ENCODE measurements at places on chromosomes 3 and 15. TPM values are rescaled to one million over a fixed set of nuclear protein-coding genes. Genes with fewer than 3 reads are reported as not detected.

DNA sequence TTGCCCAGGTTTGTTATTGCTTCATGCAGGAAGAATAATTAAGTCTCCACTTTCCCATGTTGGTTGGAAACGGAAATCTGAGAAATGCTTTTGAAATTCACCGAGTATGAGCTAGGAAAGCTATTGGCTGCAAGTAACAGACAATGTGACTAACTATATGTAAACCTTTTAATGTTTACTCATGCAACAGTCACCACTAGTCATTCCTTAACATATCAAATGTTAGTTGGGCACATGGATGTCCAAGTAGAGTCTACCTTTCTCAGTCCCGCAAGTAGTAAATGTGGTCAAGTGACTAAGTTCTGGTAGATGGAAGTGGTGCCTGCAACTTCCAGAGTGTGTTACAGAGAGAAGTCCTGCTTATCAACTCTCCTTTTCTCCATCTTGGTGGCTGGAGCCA, 52.5 kb downstream of the KLF15 start:
- no peak for DNase-seq

DNA sequence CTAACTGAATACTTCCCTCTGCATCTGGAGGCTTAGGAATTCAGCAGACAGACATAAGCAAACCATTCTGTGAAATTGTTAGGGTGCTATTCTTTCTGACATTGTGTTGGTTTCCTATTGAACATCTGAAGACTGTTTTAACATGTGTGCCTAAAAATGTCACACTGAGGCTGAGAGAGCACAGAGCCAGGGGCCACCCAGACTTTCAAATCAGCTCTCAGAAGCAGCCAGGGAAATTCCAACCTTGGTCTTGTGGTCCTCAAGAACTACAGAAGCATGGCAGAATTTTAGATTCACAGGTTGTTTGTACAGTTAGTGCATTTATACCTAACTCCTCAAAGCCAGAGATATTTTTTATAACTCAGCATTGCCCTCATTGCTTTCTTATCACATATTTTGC, 929.2 kb upstream of the CFAP20DC start:
- no peak for DNase-seq

GRCh38 chr3:109687626-109688025, 350.3 kb upstream of the DPPA4 start:
- no peak for DNase-seq

- no peak for DNase-seq
Measured at GRCh38 chr3:31516757-31517156, 16.0 kb upstream of the STT3B start.

- no peak for DNase-seq
Measured at GRCh38 chr3:177210744-177211502, 13.6 kb upstream of the TBL1XR1 start.

DNA sequence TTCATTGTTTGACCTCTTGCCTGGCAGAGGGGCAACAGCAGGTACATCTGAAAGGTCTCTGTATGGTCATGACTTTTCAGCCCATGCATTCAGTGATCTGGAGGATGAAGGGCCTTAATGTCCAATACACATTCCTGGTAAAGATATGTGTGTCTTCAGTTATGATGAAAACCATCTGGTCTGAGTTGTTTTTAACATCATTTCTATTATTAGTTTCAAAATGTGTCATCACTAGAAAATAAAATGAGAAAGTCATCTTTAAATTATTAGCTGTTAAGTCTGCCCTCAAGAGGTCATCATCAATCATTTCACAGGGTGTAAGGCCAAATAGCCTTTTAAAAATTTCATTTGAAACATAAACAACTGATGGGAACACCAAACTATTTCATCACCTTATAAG, 92.1 kb upstream of the PLSCR4 start:
- DNase-seq = no peak

GRCh38 chr3:168497741-168498140, 402.0 kb upstream of the GOLIM4 start:
- DNase-seq = no peak

GRCh38 chr3:66322436-66322835, 101.6 kb downstream of the SLC25A26 start:
- DNase-seq = no peak

GRCh38 chr3:36615861-36616260, 148.5 kb downstream of the DCLK3 start:
- DNase-seq = no peak

DNA sequence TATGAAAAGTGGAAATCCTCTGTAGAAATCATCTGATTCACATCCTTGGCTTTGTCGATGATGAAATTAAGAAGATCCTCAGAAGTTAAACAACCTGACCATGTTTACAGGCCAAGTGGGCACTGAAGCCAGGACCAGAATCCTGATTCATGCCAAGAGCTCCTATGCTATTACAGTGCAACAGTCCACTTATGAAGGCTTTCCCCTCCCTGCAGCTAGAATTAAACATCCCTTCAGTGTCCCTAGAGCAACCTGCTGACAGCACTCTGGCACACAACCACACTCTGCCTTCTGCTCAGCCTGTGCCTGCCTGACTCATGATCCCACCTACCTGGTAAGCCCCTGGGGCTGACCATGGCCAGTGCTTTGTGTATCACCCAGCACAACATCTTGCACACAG, 33.8 kb downstream of the TXNRD3 start:
- DNase-seq = no peak

DNA sequence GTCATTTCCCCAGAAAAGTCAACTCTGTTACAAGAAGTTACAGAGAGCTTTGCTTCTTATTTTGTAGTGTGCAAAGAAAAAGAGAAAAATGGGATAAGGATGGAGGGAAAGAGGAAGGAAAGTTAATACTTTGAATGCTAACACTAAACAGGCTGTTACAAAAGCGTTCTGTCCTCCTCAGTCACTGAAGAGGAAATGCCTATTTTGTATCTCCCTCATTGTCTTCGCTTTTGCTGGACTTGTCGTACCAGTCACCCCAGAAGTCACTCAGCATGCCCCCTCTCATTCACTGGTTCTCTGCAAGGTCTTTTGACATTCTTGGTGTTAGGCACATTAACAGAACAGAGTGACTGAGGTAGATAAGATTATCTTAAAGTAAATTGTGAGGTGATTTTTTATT, 129.6 kb downstream of the ALCAM start:
- no peak for DNase-seq

DNA sequence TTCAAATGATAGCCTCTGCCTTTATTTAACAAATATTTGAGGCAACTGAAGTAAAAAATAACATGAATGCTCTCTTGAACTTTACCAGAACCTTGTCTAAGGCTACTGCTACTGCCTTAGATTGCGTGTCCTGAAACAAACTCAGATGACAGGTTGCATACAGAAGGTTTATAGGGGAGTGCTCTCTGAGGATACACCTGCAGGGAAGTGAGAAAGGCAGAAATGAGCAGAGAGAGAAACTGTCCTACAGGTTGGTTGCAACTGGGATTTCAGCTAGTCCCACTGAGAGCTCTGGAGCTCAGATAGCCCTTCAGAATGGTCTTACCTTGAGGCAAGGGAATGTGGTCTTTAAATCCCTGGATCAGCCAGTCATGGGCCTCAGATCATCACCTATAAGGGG, 165.5 kb downstream of the IL5RA start:
- DNase-seq = no peak

DNA sequence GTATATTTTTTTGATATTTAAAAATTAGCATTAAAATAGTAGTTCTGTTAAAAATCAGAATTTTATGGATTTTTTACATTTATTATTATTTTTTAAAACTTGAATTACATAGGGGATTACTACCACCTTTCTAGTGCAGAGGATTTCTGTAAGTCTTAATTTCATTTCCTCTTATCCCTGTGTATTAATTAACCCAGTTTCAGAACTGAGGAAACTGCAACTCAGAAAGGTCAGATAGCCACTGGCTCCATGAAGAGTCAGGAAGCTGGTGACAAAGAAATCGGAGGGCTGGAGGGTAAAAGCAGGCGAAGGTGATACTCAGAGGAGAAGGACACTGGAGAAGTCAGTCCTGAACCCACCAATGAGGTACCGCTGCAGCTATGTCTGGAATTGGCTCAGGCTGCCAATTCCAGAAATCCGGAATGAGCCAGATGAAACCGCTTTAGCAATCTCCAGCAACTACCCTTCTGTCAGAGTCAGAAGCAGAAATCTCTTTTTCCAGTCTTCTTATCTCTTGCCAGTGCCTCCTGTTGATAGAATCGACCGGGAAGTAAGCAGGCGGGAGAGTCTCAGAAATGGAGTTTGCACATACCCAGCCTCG, 308.5 kb downstream of the SV2B start:
- no peak for DNase-seq

DNA sequence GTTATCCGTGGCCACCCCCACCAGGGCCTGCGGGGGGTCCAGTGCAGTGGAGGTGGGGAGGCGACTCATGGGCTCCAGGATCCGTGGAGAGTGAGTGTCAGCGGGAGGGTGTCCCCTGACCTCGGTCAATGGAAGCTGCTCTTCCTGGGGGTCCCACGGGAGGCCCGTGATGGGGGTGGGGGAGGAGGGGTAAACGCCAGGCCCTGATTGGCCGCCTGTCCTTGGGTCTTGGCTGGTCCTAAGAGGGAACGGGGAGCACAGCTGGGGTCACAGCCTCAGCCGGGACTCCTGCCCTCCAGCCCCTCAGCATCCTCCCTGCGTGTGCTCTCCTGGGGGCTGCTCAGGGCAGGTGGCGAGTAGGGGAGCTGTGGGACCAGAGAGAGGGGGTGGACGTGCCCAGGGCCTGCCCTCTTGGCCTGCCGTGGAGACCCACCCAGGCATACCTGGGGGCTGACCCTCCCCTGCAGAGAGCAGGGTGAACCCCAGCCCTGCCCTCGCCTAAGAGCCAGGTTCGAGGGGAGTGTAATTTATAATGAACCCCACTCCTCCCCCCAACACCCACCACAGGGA, 184.6 kb downstream of the GOLGA6L6 start:
- no peak for DNase-seq

Gene CFAP20DC
- total RNA-seq = 1.1 TPM

Gene GXYLT2
- 0.27 TPM for total RNA-seq

Gene FBXW12
- under 0.01 TPM for total RNA-seq

Gene ACOX2
- 5.7 TPM for total RNA-seq

Gene WNT5A
- not detected for total RNA-seq

Gene SHC4
- total RNA-seq = 0.81 TPM

Gene ZNF280D
- total RNA-seq = 17.5 TPM

Gene AMT
- 20.5 TPM for total RNA-seq

Gene C3orf49
- total RNA-seq = not detected
